ENCODE measurements at places on chromosomes 7 and 10.

DNA sequence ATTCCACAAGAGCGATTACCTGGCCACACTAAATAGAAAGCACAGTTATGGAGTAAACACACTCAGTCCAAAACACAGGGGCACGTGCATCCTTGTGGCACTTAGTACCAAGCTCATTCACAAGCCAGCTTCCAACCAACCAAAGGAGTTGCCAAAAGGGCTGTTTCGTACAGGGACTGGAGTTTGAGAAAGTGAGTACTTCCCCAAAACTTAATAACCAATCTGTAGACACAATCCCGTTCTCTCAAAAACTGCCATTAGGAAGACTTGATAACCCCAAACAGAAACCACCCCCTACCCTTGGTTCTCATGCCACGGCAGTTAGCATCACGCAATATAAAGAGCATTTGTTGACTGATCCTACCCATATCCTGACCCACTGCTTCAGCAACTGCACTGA lies 166.2 kb upstream of the ASAH2 start:
- DNase-seq: no peak

DNA sequence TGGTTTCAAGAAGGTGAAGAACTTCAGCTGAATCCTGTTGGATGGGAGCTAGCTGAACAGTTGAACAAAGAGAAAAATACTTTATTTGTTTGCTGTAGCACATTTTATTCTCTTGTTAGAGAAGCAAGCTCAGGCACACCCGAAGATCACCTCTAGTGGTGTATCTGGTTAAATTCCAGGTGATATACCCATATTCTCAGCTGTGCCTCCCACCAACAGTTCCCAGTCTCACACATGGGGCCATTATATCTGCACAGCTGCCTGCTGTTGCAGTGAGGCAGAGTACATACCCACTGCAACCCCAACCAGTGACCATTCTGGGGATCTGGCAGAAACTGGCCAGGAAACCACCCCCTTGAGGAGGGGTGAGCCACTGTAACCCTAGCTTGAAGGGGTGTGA lies 9.2 kb downstream of the BTAF1 start:
- no peak for DNase-seq

GRCh38 chr10:24814568-24815313 lies 91.1 kb upstream of the ARHGAP21 start:
- DNase-seq: no peak

- DNase-seq: no peak
Observed at GRCh38 chr10:43199684-43200537, 61.7 kb downstream of the CSGALNACT2 start.

- no peak for DNase-seq
Observed at GRCh38 chr10:5467634-5468255, 31.6 kb downstream of the CALML5 start.

GRCh38 chr10:44992070-44992731 lies 8.5 kb upstream of the ZNF22 start:
- DNase-seq: no peak

GRCh38 chr7:20783125-20783699 lies 3.5 kb downstream of the SP8 start:
- DNase-seq: no peak

- DNase-seq: no peak
Observed at GRCh38 chr10:109668703-109669102, 254.6 kb downstream of the XPNPEP1 start.

- DNase-seq: no peak
Observed at GRCh38 chr7:158127241-158127640, 460.4 kb downstream of the PTPRN2 start.

- DNase-seq: no peak
Observed at GRCh38 chr10:68869623-68870022, 31.5 kb upstream of the DDX50 start.

- DNase-seq: no peak
Observed at GRCh38 chr7:155944901-155945300, 132.6 kb upstream of the SHH start.
